Right ventricle myocardium inferior (tissue), 1 donor: ENCODE measurements at places on chromosomes 7 and 10. TPM values are rescaled to one million over a fixed set of nuclear protein-coding genes. Genes with fewer than 3 reads are reported as not detected.

- DNase-seq, result no peak
Measured at GRCh38 chr10:96619120-96619519, 32.3 kb upstream of the TM9SF3 start.

GRCh38 chr10:29946953-29947700 lies 112.3 kb downstream of the JCAD start:
- no peak for DNase-seq

GRCh38 chr7:84982199-84982598 lies 204.7 kb downstream of the SEMA3D start:
- DNase-seq, result no peak

- no peak for DNase-seq
Measured at GRCh38 chr10:38741226-38741625, 647.1 kb downstream of the ZNF37A start.

Gene SLC18A3
- total RNA-seq, result not detected

DNA sequence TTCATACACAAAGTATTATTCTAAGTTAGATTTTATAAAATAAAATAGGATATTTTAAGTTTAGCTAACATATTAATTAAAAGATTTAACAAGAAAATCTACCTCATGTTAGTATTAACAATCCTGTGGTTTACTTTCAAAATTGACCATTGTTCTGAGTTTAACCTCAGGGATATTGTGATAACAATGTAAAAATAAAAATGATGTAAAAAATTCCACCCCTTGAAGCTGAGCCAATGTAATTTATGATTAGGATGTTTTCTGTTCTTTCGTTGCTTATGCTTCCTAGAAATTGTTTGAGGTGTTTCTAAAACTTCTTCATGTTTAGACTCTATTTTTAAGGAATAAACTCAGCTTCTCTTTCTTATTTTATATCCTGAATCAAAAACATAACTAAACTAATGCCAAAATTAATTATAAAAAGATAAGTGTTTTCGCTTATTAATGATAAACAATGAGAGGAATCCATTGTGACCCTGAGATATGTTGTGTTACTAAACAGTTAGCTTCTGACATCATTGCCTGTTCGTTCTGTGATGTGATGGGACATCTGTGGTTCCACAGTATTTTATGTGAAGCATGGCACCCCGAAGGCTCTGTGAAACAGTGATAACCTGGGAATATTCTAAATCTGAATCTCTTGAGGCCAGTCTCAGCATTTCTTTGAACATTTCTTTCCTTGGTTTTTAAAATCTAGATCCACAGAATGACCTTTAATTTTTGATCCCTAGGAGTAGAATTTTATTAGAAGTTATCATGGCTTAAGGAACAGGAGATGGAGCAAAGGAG lies 340.8 kb downstream of the ARL4A start:
- DNase-seq, result no peak

DNA sequence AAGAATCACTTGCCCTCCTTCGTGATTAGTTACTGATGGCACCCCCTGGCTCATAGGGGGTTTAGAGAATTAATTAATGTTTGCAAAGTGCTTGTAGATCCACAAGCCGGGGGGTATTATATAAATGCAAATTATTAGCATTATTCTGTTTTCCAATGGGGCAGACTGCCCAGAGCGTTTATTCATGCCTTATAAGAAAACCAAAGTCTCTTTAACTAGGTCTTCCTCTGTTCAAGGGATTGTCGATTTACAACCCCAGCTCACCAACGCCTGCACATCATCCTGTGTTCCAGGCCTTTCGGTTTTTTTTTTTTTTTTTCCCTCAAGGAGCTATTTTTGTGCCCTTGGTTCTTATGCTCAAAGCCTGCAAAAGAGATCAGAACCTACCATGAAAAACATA lies 630.7 kb downstream of the PARD3 start:
- DNase-seq, result no peak

DNA sequence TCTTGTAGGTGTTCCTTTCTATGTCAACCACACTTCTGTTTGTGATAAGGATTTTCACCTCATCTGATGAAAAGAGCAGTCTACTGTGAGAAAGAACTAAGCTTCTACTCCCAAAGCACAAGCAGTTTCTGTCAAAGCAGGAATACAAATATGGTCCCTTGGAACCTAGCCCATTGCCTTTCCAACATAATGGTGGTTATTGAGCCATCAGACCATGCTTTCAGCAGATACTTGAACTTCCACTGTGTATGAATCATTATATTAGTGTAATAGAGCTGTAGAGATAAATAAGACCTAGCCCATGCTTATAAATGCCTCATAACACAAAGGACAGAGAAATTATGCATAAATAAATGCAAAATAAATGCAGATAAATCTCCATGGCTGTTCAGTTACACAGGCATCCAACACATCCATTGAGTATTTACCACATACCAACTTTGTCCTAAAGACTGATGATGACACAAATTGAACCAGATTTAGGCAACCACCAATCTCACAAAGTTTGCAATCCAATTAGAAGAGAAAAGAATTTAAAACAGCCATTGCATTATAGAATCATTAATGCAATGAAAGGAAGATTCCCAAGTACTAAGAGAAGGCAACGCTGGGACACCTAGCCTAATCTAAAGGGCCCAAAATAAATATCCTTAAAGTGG lies 729.4 kb upstream of the C7orf33 start:
- DNase-seq, result no peak

- no peak for DNase-seq
Measured at GRCh38 chr7:22579961-22580360, 80.0 kb upstream of the STEAP1B start.

DNA sequence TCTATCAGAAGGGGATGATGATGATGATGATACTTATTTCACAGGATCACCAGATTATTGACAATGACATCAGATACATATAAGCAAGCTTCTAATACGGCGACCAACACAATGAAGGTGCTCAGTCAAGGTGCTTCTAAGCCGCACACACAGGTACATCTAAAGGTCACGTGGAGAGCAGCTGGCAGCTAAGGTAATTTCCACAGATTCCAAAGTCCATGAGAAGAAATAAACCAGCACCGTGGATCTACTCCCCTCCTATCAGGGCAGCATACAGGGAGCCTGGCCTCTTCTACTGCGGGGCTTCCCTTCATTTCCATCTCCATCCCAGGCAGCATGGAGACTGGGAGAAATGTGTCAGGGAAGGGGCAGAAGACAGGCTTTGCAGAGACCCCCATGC lies 37.5 kb downstream of the DENND11 start:
- DNase-seq, result no peak

- DNase-seq, result no peak
Measured at GRCh38 chr10:23461557-23461956, 22.7 kb downstream of the OTUD1 start.

DNA sequence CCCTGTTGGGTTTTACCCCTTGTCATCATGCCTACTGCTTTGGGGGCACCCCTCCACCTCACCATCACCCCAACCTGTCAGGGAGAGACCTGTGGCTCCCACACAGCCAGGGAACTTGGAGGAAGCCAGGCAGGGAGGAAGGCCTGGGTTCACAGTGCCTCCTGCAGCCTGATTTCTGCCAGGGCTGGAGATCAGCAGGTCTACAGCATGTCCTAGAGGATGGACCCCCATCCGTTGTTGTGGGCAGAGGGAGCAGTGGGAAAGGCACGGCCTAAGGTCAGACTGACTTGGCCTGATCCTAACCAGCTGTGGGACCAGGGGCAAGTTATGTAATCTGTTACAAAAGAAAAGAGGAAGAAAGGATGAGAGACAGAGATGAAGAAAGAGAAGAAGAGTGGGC lies 28.2 kb downstream of the ZCCHC24 start:
- peak; percentile 32 for DNase-seq

GRCh38 chr10:71177651-71178199 lies 34.6 kb upstream of the UNC5B start:
- no peak for DNase-seq

DNA sequence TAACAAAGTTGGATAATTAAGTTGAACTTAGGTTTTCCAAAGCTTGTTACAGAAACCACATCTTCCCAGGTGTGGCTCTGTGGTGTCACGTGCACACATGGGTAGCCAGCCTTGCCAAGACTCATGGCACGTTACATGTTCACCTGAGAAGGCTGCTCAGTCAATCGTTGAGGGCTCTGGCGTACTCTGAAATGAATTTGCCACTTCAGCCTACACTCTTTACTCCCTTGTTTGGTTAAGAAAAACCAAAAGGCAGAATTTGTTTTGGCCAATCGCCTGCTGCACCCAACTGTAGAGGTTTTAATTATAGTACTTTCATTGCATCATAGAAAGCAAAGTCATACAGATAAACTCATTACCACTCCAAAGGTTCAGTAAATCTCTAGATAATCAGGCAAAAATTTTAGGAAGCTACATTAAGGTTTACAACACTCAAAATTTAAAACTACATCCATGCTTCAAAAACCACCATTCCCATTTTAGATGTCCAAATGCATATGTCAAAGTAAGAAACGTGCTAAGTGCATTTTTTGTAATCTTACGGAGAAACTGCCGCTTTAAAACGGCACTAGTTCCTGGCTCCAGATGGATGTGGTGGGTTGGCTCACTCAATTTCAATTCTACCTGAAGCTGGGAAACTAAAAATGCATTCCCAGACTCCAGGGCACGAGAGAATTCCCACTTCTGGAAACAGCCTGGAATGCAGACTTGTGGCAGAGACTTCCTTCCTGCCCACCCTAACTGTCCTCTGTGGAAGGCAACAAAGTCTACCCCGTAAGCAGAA lies 88.4 kb downstream of the DIP2C start:
- no peak for DNase-seq

- no peak for DNase-seq
Measured at GRCh38 chr10:88289342-88289741, 293.8 kb downstream of the RNLS start.

DNA sequence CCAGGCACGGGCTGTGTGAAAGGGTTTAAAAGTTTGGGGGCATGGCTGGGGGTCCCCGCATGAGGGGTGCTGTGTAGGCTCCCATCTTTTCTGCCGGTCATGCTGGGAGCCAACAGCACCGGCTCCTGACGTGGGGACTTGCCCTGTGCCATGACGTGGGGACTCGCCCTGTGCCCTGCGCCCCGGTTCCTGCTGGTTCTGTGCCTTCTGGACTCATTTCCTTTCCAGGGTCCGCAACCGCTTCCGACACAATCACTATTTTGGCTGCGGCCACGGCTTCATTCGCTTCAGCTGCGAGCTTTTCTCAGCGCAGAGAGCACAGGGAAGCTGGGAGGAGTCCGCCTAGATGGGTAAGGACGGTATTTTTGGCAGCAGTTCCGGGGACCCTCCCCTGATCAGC lies 7.6 kb upstream of the GIMAP8 start:
- no peak for DNase-seq

Gene CRTAC1
- total RNA-seq, result 1.5 TPM

Gene CYP2C19
- not detected for total RNA-seq

DNA sequence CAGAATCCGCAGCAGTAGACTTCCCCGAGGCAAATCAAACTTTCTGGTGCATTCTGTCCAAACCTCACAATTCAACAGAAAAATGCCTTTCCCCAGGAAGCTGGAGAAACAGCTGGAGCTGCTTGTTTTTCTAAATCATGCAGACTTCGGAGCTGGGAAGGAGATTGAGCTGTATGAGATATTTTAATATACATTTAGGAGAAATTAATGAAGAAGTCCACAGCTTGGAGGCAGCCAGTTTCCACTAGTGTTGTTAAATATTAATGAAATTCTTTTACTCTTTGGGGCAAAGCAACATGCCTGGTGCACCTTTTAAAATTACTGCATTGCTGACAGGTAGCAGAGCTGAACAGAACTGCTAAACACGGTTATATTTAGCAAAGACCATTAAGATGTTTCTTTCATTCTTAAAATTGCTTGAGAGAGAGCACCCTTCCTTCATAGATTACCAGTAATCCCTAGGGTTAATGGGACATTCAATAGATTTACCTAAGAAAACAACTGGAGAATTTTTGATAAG lies 566.4 kb downstream of the SORCS3 start:
- DNase-seq, result no peak

DNA sequence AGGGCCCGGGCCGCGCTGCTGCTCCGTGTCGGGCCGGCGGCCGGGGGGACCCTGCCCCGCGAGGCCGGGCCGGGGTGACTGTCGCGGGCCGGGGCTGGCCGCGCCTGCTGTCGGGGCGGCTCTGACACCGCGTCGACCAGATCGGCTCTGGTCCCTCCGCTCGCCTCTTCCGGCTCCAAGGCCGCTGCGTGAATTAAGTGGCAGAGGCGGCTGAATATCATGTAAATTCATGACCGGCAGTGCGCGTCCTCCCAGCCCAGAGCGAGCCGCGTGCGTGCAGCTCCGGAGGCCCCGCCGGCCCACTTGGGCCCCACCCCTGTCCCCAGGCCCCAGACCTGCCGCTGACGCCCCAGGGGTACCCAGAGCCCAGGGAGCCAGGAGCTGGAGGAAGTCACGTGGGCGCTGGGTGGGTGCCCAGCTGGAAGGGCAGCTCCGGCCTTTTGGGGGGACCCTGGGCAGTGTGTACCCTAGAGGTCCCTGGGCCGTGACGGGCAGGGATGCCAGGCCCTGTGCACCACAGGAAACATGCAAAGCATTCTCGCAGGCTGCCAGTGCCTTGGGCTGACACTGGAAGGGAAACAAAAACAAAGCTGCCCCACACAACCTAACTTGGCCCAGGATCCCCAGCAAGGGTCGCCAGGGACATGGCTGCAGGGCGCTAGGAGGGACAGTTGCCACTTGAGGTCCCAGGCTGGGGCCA lies 584.0 kb upstream of the MKI67 start:
- no peak for DNase-seq
